ENCODE measurements at places on chromosomes 5 and 9. TPM values are rescaled to one million over a fixed set of nuclear protein-coding genes. Genes with fewer than 3 reads are reported as not detected.

- DNase-seq: no peak
Observed at GRCh38 chr5:174922955-174923354, 198.6 kb downstream of the MSX2 start.

Gene CYLC2
- total RNA-seq: not detected

Gene CCL21
- 5.9 TPM for total RNA-seq

Gene SOHLH1
- not detected for total RNA-seq

DNA sequence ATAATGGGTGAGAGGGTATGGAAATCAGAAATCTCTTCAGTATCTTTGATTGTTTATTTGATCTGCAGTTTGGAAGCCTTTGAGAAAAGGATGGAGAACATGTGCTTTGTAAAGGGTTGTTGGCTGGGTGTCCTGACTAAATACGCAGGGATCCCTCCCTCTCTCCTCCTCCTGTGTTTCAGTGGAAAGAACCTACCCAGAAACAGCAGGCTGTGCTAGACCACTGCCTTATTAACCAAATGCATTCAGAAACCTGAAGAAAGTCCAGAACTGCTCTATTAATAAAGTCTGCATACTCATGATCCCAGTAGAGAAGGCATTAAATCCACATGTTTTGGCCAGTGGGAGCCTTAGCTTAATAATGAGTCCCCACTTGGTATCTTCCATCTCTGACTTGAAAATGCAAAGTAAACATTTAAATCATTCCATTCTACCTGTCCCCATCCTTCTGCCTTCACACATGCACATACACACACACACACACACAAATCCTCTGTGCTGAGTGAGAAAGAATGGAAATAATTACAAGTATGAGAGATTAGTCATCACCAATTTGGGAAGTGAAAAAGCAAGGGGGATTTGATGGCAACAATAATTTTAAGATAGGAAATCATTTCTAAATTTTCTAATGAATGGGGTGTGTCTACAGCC is 10.0 kb upstream of the LECT2 start:
- no peak for DNase-seq

GRCh38 chr5:115947260-115947659 is 15.0 kb upstream of the LVRN start:
- no peak for DNase-seq

GRCh38 chr5:143041-143440 is 48.3 kb upstream of the LRRC14B start:
- no peak for DNase-seq

DNA sequence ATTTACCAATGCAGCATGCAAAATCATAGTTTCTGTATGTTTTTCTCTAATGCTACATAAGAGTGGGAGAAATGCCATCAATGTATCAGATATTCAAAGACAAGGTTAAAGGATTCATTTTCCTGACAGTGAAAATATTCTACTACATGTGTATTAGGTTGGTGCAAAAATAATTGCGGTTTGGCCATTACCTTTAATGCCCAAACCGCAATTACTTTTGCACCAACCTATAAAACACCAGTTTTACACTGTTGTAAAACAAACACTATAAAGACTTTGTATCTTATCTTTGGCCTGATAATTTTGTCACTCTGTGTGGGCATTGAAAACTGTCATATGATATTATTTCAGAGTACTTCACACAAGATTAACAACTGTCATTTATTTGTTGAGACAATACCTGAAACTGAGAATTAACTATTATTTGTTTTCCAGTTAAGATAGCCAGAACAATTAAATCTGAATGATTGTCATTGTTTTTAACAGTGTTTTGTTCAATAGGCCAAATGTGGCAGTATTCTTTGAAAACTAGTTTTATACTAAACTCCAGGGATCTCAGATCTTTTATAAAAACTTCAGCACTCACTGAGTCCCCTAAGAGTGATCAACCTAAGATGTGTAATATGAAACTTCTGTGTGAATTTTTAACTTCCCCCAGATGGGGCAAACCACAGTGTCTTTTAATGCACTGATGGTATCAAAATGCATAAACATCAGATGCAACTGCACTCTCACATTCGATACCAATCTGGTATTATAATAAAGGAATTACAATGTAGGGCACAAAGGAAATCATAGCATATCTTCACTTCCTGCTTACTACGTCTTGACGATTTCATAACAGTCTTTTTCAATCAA is 53.8 kb upstream of the FBN2 start:
- no peak for DNase-seq

Gene ZNF883
- 1.4 TPM for total RNA-seq

Gene DMRT2
- 5.2 TPM for total RNA-seq

- DNase-seq: no peak
Observed at GRCh38 chr5:84453405-84453804, 68.7 kb upstream of the EDIL3 start.

DNA sequence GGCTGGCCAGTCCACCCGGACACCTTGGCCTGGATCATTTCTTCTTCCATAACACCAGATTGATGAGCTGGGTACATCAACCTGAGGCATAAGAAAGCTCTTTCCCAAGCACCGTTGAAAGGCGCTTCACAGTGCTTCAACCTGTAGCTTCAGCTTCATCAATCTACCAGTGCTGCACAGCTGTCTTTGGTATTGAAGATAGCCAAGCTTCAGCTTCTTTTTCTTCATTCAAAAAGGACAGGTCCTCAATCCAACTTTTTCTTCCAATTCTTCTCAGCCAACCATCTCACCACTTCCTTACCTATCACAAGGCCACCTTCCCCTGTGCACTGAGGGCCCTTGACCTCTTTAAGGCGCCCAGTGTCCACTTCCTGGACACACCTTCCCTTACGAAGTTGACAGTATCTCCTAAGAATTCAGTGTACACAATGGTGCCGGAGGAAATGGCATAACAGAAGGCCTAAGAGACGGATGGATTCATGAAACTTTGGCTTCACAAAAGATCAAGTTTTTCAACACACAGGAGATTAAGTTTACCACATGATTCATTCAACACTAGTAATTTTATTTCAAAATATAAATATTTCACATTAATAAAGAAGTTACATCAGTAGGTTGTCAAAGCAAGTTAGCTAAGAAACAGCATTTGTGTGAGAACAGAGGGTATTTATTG is 1.4 kb upstream of the CTNNAL1 start:
- DNase-seq: no peak

DNA sequence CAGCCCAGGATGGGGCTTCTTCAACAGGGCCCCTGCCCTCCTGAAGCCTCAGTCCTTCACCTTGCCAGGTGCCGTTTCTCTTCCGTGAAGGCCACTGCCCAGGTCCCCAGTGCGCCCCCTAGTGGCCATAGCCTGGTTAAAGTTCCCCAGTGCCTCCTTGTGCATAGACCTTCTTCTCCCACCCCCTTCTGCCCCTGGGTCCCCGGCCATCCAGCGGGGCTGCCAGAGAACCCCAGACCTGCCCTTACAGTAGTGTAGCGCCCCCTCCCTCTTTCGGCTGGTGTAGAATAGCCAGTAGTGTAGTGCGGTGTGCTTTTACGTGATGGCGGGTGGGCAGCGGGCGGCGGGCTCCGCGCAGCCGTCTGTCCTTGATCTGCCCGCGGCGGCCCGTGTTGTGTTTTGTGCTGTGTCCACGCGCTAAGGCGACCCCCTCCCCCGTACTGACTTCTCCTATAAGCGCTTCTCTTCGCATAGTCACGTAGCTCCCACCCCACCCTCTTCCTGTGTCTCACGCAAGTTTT is 23.6 kb downstream of the PCDHGC5 start:
- peak; percentile 89 for DNase-seq

Gene PRSS3
- total RNA-seq: not detected

DNA sequence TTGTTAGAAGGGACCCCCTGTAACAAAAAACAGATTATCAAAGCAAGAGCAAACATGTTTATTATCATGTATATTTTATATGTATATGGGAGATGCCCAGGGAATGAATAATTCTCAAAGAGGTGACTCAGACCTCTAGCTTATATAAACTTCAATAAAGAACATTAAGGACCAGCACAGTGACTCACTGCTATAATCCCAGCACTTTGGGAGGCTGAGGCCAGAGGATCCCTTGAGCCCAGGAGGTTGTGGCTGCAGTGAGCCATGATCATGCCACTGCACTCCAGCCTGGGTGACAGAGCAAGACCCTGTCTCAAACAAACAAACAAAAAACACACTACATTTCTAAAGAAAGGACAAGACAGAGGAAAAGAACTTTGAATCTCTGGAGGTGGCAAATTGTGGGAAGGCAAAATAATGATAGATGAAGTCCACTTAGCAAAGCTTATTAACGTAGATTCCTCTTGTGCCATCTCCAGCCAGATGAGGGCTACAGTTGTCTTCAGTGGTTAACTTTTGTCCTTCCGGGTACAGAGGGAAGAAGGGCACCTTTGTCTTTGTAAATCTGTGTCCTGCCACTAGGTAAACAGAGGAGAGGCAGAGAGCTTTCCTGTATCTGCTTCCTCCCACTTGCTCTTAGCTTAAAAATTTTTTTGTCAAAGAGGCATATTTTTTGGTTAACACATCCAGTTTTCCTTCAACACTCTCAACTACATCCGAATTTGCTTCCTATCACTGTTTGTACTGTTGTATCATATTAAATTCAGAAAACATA is 7.5 kb upstream of the RFK start:
- no peak for DNase-seq

Gene C9orf85
- 10.7 TPM for total RNA-seq

GRCh38 chr9:4894076-4894475 is 91.0 kb upstream of the JAK2 start:
- DNase-seq: no peak

- DNase-seq: no peak
Observed at GRCh38 chr5:96709152-96709821, 47.1 kb downstream of the CAST start.
